A549 treated with GW870086 at 1 μM for 4 hours (cell line): ENCODE measurements at places on chromosomes 4 and X. TPM values are rescaled to one million over a fixed set of nuclear protein-coding genes. Genes with fewer than 3 reads are reported as not detected.

The XAGE2 gene
- not detected in 5 replicates for total RNA-seq

The CXXC4 gene
- total RNA-seq = not detected in 5 replicates

The KIAA1210 gene
- not detected in 5 replicates for total RNA-seq

The TMPRSS11D gene
- total RNA-seq = not detected in 5 replicates

The MAGEA10 gene
- 0.07 to 0.22 TPM in 2 of 5 replicates, not detected in the others for total RNA-seq

The SH3RF1 gene
- total RNA-seq = 8.5 to 11.4 TPM (median 10.4 TPM) in 5 replicates

The HSFX2 gene
- 0.17 to 0.29 TPM (median 0.22 TPM) in 3 of 5 replicates, not detected in the others for total RNA-seq

The RNF128 gene
- total RNA-seq = 0.05 to 0.06 TPM (median 0.06 TPM) in 3 of 5 replicates, not detected in the others

The UCHL1 gene
- total RNA-seq = 911 to 1,064 TPM (median 963 TPM) in 5 replicates

The CD38 gene
- 10.7 to 16.7 TPM (median 13.9 TPM) in 5 replicates for total RNA-seq

The GPR119 gene
- not detected in 5 replicates for total RNA-seq
